Astrocyte (in vitro differentiated cells and primary cell): ENCODE measurements at places on chromosomes 1 and 21. TPM values are rescaled to one million over a fixed set of nuclear protein-coding genes. Genes with fewer than 3 reads are reported as not detected.

DRAXIN gene
- total RNA-seq, result 0.79 and 1.7 TPM in 2 replicates

GRCh38 chr1:113442131-113442530, 51.8 kb downstream of the MAGI3 start:
- DNase-seq, result no peak
- H3K27ac ChIP-seq, result no peak overlapping the region
- H3K4me3 ChIP-seq, result no peak overlapping the region
- no peaks in the 10 kb centered on the region for H3K4me1 ChIP-seq

GRCh38 chr1:47976728-47977127, 20.5 kb downstream of the TRABD2B start:
- H3K36me3 ChIP-seq, result no peaks in the 10 kb centered on the region
- H3K4me1 ChIP-seq, result no peaks in the 10 kb centered on the region
- H3K27me3 ChIP-seq, result no peaks in the 10 kb centered on the region
- H3K27ac ChIP-seq, result no peak overlapping the region
- DNase-seq, result no peak

DNA sequence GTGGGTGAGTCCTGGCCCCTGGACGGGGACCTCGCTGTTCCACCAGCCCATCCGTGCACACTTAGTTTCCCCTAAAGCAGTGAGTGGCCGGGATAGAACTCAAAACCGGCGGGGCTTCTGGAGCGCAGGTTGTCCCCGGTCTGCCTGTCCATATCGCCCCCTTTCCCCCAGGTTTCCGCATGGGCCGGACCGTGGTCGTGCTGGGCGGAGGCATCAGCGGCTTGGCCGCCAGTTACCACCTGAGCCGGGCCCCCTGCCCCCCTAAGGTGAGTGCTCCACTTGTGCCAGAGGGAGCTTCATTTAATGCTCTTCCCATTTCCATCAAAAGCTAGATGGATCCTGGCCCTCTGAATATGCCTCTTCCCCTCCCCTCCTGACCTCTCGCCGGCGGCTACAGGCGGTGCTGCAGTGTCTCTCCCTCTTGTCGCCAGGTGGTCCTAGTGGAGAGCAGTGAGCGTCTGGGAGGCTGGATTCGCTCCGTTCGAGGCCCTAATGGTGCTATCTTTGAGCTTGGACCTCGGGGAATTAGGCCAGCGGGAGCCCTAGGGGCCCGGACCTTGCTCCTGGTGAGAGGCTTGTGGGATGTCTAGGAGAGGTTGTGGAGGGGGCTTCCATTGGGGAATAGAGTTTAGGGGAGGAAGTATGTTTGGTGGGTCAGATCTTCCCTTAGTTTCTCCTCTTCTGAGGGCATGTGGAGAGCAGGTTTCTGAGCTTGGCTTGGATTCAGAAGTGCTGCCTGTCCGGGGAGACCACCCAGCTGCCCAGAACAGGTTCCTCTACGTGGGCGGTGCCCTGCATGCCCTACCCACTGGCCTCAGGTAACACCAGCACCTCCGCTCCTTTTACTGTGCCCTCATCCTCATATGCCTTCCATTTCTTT, 683 bp downstream of the PPOX start:
- peaks cover 14% of the 10 kb centered on the region for H3K4me1 ChIP-seq
- peak overlapping the region; percentile 83 for H3K27ac ChIP-seq
- H3K36me3 ChIP-seq, result peaks cover 10% of the 10 kb centered on the region
- peak overlapping the region; percentile 95 for H3K4me3 ChIP-seq
- no peak for DNase-seq

DNA sequence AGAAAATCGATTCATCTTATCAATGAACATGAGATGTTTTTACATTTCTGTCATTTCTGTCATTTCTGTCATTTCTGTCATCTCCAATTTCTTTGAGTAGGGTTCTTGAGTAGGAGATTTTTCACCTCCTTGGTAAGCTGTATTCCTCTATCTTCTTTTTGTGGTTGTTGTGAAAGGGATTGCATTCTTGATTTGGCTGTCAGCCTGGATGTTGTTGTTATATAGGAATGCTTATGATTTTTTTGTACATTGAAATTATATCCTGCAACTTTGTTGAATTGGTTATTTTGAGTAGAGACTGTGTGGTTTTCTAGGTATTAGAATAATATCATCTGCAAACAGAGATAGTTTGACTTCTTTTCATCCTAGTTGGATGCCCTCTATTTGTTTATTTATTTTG, 1233.7 kb downstream of the PLA2G4A start:
- no peak overlapping the region for H3K27ac ChIP-seq
- H3K4me3 ChIP-seq, result no peak overlapping the region
- H3K36me3 ChIP-seq, result no peaks in the 10 kb centered on the region
- H3K4me1 ChIP-seq, result no peaks in the 10 kb centered on the region

COL11A1 gene
- total RNA-seq, result 810 and 1,029 TPM in 2 replicates

DNA sequence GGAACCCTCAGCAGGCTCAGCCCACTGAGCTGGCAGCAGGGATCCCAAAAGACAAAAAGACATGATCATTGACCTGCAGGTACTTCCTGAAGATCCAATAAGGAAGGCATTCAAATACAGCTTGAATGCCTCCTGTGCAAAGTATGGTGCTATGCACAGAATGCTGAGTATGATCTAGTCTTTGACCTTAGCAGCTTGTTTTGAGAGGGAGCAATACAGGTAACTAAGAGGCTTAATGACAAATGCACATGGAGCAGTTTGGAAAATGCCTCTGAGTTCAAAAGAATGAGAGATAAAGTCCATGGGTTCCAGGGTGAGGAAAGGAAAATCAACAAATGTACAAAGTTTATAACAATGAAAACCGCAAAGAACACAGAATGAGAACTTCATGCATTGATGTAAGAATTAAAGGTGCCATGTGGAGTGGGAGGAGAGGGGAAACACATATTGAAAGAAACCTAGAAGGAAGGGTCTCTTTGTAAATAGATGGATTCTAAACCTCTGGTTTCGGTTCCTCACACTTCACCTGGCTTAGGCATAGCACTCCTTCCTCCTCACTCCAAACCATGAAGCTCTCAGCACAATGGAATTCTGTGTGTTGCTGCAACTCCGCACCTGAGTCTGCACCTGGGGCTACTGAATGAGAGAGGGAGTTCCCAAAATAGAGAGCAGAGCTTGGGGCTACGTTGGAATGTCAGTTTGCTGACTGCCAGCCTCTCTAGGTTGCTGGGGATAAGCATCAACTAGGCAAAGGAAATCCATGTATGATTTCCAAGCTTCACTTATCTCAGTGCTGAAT, 77.6 kb downstream of the PLXNA2 start:
- H3K27me3 ChIP-seq, result no peaks in the 10 kb centered on the region
- H3K4me3 ChIP-seq, result no peak overlapping the region
- H3K4me1 ChIP-seq, result peaks cover 13% of the 10 kb centered on the region
- no peaks in the 10 kb centered on the region for H3K36me3 ChIP-seq
- DNase-seq, result no peak

DNA sequence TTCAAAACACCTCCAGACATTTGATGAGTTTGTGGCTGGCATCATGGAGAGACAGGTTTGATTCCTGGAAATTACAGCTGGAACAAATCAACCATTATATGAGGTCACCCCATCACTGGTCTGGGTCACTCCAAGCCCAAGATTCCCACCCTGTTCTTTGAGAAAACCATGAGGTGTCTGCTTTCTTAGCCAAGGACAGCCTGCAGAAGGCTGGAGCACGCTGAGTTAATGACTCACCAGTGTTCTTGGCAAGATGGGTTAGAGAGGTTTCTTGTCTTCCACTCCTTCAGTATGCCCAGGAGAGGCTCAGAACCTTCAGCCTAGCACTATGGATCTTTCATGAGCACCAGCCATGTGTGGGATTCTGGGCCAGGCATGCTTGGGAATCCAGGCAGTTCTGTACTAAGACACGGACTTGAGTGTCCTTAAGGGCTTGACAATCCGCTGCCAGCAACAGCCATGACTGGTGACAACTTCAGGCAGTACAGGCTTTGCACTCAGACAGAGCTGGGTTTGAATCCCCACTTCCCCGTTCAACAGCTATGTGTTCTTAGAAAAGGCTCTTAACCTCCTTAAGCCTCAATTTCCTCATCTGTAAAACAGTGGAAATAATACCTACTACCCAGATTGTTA, 43.9 kb downstream of the GRHL3 start:
- H3K4me3 ChIP-seq, result no peak overlapping the region
- H3K4me1 ChIP-seq, result peaks cover 35% of the 10 kb centered on the region
- no peaks in the 10 kb centered on the region for H3K27me3 ChIP-seq
- no peaks in the 10 kb centered on the region for H3K36me3 ChIP-seq

EXTL1 gene
- 26.4 and 39.9 TPM in 2 replicates for total RNA-seq

GPR37L1 gene
- not detected in 2 replicates for total RNA-seq

GRCh38 chr1:221739018-221739676, 2.7 kb downstream of the DUSP10 start:
- peak overlapping the region; percentile 100 for H3K4me3 ChIP-seq
- DNase-seq, result no peak
- H3K4me1 ChIP-seq, result peaks cover 7% of the 10 kb centered on the region
- peaks cover 5% of the 10 kb centered on the region for H3K36me3 ChIP-seq
- no peaks in the 10 kb centered on the region for H3K27me3 ChIP-seq

ARMH1 gene
- total RNA-seq, result 2.5 and 4.8 TPM in 2 replicates
